ENCODE measurements at places on chromosomes 3 and 15. TPM values are rescaled to one million over a fixed set of nuclear protein-coding genes. Genes with fewer than 3 reads are reported as not detected.

The GOLGA8R gene
- 3.7 TPM for total RNA-seq

DNA sequence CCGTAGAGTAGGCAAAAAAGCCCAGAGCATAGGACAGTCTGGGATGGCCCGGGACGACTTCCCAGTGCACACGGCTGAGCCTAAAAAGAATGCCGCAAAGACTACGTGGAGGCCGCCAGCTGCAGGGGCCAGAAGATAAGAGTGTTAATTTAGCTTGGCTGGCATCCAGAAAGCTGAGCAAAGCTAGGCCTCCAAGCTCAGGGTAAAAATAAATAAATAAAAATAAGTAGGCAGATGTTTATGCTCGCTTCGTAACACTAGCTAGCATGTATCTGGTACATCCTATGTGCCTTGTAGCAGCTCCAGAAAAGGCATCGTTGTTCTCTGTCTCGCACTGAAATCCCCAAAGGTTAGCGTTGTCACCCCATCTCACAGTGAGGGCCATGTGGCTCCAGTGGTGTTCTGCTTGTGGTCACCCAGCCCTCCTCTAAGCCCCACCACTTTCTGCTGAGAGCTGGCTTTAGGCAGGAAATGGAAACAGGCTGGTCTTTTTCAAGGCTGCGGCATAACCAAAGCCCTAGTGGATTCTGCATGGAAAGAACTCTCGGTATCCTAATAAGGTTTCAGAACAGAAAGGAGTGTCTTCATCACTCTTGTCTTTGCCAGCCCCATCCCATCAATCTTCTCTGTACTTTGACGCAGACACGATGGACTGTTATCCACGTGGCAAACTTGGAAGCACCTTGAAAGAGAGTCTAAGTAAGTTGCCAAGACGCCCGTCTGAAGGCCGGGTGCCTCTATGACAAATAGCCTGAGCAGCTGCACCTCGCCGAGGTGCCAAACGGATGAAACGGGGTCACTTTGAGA, 58.1 kb upstream of the MEF2A start:
- no peak for DNase-seq

The ADAMTSL3 gene
- total RNA-seq: 7.5 TPM

GRCh38 chr3:2504912-2505311, 406.2 kb downstream of the CNTN4 start:
- DNase-seq: no peak

DNA sequence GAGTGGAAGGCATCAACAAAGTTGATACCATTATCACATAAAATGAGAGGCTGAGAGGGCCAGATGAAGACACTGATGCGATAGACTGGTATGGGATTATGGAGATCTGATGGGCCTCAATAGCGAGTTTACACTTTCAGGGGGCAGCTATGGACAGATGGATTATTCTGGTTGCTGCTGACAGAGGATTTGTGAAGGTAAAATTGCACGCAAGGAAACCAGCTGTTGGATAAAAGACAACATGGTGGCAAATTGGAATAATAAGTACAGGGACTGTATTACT, 203.9 kb downstream of the MBNL1 start:
- DNase-seq: no peak

The RASGRP1 gene
- 0.40 TPM for total RNA-seq

- no peak for DNase-seq
Observed at GRCh38 chr3:115396801-115397200, 226.5 kb upstream of the GAP43 start.

DNA sequence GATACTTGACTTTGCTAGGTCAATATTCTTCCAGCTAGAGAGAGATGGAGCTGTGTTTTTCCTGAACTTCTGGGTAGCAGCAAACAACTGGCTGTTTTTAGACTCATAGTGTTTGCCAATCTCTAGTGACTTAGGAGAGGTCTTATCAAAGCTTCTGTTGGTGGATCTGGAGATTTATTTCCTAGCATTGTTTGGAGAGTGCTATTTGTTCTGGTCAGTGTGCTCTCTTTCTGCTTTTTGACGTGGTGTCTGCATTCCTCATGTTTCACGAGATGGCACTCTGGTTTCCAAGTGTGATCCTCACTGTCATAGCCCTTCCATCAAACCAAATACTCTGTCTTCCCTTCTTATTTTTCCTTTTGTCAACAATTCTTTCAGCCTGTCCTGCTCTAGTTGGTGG, 88.6 kb upstream of the DAZL start:
- DNase-seq: no peak

The P2RY13 gene
- 0.40 TPM for total RNA-seq

GRCh38 chr15:74828835-74829234, 2.4 kb downstream of the CPLX3 start:
- no peak for DNase-seq

- DNase-seq: no peak
Observed at GRCh38 chr3:27213450-27213849, 155.7 kb downstream of the NEK10 start.

The OR5H6 gene
- total RNA-seq: not detected

DNA sequence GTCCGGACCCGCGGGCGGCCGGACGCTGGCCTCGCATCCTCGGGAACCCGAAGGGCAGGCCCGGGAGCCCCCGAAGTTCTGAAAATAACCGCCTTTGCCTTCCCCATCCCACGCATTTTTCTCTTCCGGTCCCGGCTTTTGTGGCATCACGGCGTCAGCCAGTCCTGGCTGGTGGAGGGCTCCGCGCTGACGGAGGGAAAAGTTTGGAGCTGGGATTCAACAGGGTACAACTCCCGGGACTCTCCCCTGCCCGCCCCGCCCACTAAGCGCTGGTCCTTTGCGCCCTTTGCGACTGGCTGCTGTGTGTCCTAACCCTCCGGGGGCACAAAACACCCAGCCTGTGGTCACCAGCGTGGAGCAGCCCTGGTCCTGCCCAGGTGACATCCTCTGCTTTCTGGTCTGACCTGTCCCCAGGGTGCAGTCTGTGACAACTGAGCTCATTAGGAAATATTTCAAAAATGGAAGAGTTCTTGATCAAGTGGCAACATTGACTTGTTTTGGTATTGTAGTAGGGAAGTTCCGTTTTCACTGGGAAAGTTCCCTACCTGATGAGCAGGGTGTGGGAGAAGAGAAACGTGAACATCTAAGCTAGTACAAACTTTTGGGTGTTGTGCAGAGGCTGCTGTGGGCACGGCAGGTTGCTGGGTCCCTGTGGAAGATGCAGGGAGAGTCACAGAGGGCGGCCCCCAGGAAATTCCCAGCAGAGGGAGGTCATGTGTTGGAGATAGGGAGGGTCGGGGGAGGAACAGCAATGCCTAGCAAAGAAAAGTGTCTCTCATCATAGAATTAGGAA, 775 bp downstream of the ARNT2 start:
- no peak for DNase-seq

DNA sequence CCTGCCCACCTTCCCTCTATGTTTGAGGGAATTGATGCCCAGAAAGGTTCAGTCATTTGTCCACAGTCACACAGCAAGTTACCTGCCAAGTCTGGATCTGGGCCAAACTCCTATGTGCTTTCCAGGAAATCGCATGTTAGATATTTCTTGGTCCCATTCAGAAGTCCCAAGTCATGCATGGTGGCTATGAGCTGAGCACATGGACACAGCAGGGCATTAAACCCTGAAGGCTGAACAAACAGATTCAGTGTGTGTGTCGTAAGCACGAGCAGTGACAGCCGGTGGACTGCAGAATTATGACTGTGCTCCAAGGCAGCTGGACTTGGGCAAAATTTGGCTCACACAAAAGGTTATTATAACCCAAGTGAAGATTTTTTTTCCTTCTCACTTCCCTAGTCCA, 11.4 kb upstream of the SLC6A6 start:
- no peak for DNase-seq

The MYO1E gene
- total RNA-seq: 388 TPM

The RAB7A gene
- 121 TPM for total RNA-seq

The SCN11A gene
- 0.32 TPM for total RNA-seq

The ECT2 gene
- 13.5 TPM for total RNA-seq

GRCh38 chr3:177646749-177647148, 449.5 kb upstream of the TBL1XR1 start:
- peak; percentile 24 for DNase-seq

The RLBP1 gene
- total RNA-seq: not detected

GRCh38 chr3:68793759-68794701, 138.3 kb downstream of the TAFA4 start:
- DNase-seq: no peak

DNA sequence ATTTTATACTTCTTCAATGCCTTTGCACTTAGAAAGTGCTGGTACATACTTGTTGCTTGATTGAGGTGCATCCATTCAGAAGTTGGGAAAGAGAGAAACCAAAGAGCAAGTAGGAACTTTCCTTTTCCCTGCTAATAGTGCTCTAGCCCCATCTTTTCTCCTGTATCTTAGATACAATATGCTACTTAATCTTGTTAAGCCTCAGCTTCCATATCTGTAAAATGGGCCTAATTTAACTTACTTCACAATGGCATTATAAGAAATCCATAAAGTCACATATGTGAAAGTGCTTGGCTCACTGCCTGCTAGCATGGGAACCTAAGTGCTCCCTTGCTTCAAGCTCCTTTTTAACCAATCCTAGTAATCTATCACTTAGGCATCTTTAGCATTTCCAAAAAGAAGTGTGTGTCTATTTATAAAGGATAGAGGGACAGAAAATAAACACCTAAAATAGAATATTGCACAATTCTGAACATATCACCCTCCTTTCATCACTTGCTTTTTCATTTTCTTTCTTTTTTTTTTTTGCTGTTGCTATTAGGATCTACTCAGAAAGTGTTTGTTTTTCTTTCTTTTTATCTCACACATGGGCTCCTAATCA, 28.1 kb downstream of the KCNAB1 start:
- no peak for DNase-seq

The P4HTM gene
- 62.6 TPM for total RNA-seq

The GOLGA6L2 gene
- total RNA-seq: not detected

DNA sequence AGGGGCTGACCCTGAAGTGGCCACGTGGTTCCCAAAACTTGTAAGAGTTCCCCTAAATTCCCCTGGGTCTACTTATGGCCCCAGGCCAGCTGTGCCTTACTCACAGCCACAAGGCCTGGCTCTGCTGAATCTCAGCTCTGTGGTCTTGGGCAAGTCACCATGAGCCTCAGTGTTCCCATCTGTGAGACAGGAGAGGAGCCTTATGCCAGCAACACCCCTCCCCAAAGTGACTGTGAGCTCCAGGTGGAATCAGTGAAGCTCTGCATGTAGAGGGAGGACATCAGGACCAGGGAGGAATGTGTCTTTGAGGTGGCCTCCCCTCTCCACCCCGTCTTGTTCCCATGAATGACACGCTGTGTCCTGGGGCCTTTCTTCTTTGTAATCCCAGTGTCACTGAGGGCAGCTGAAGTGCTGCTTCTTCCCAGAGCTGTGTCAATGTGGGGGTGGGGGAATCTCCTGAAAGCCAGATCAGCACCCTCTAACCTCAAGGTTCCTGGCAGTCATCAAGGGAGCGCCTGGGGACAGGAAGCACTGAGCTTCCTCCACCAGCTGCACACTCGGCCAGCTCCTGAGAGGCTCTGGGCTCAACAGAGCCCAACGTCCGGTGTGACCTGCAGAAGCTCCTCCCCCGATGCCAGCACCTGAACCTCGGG, 258.9 kb downstream of the UACA start:
- peak; percentile 65 for DNase-seq

DNA sequence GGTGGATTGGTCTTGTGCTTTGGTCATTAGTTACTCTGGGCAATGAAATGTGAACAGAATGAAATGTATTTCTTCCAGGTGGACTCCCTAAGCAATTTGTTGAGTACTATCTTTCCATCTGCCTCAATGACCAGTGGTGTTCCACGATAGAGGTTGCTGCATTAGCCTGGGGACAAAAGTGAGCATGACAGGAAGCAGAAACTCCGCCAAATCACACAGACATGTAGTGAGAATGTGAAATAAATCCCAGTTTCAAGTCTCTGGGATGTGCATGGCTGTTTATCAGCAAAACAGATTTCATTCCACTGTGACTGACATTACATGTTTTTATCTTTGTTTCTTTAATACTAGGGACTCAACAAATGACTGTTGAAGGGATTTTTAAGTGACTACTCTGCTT, 63.3 kb upstream of the DCBLD2 start:
- DNase-seq: no peak

The HCLS1 gene
- total RNA-seq: 5.0 TPM

The FANCD2OS gene
- not detected for total RNA-seq

GRCh38 chr15:92417716-92418115, 24.0 kb downstream of the ST8SIA2 start:
- no peak for DNase-seq

GRCh38 chr3:31752305-31753049, 219.8 kb downstream of the STT3B start:
- DNase-seq: no peak

The MYRIP gene
- total RNA-seq: 3.8 TPM

The RPL15 gene
- total RNA-seq: 1,376 TPM

GRCh38 chr15:81524496-81524895, 150.5 kb upstream of the TMC3 start:
- DNase-seq: no peak

DNA sequence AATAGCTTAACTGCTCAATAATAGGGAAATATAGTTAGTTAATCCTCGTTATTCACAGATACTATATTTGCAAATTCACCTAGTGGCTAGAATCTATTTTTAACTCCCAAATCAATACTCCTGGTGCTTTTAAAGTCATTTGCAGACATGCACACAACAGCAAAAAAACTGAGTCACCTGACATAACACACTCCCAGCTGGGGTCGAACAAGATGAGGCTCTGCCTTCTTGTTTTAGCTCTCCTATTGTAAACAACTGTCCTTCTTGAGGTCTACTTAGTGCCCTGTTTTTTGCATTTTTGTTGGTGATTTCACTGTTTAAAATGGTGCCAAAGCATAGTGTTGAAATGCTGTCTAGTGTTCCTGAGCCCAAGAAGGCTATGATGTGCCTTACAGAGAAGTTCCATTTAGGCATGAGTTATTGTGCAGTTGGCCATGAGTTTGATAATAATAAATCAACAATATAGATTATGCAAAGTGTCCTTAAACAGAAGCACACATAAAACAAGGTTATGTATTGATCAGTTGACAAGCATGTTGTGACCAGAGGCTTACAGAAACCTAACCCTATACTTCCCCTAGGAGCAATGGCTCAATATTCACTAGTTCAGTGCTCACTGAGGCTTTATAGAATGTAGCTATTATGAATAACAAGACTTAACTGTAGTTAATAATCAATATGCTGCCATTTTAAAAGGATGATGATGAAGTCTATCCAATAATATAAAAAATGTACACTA, 18.6 kb downstream of the MAP3K13 start:
- DNase-seq: no peak

DNA sequence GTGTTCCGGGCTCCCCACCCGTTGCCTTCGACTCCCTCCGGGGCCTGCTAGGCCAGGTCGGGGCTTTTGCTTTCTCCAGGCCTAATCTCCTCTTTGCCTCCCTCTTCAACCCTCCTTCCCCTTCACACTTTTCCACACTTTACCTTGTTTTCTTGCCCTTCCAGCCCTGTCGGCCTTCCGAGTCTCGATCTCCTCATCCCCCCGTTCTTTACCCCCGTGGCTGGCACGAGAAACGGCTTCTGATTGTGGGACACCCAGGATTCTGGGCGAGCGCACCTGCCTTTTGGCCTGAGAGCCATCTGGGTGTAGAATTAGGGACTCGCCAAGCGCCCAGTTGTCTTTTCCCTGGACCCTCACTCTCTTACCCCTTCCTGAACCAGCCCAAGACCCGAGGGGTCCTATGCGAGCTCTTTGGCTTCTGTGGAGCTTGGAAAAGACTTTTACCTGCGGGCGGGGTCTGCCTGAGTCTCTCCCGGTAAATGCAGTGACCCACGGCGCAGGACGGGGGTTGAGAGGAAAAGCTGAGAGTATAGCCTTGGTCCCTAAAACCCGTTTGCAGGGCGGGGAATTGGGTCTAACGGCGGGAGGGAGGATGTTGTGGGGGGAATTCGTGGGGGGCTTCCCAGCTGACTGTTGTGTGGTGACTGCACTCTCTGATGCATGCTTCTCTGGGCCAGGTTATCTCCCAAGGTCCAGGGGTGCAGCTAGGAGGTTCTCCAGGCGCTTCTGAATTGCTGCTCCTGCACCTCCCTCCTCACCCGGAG, 5.5 kb upstream of the ONECUT1 start:
- DNase-seq: no peak

GRCh38 chr15:100718075-100718980, 115.9 kb downstream of the ASB7 start:
- DNase-seq: no peak
